ENCODE measurements at places on chromosomes 3 and 15. TPM values are rescaled to one million over a fixed set of nuclear protein-coding genes. Genes with fewer than 3 reads are reported as not detected.

GRCh38 chr15:92906020-92906419, 5.9 kb downstream of the CHD2 start:
- DNase-seq, result no peak

- DNase-seq, result no peak
These were observed 89.2 kb upstream of the RORA start for GRCh38 chr15:61318301-61318700.

- no peak for DNase-seq
These were observed 8.7 kb upstream of the FLNB start for GRCh38 chr3:57999417-58000115.

DNA sequence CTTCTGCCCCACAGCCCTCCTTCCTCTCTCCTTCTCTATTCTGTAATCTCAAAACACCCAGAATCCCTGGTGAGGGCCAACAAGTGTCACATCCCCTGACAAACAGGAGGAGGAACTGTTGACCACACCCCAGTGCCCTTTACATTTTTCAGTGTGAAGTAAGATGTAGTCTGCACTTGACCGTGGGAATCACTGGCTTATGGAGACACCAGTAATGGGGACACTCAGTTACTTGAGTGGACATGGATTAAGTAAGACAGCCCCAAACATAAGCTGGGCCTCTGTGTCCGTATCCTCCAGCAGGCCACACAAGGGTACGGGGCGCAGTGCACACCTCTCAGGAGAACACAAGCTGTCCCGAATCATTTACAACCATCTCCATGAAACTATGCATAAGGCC, 28.4 kb upstream of the LIMD1 start:
- DNase-seq, result no peak

- no peak for DNase-seq
These were observed 37.0 kb upstream of the CDCP1 start for GRCh38 chr3:45182915-45183871.

IL20RB gene
- 0.24 TPM for total RNA-seq

APOD gene
- 327 TPM for total RNA-seq

DNA sequence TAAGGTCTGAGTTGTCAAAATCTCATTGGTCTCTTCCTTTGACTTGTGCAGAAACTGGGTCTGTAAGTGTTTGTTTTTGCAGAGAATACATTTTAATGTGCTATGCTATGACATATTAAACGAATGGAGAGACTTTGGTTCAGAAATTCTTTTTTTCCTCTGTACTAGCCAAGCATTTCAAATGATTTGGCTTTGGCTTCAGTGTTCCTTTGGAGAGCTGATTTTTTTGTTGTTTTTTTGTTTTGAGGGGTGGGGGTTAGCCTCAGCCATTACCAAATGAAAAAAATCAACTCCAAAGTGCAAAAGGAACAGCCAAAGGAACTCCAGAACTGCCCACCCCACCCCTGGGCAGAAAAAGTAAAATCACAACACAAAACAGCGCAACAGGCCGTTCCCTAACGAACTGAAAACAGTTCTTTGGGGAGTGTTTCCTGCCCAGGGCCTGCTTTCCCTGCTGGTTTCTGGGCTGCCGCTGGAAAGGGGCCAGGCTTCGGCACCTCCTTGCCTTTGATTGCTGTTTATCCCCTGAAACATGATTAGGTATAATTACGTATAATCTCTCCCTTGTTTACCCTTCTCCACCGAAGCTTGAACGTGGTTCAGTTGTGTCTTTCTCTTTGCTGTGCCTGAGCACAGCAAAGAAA, 57.6 kb upstream of the NEO1 start:
- DNase-seq, result peak; percentile 41

- no peak for DNase-seq
These were observed 22.5 kb downstream of the SLC41A3 start for GRCh38 chr3:126061301-126062032.

DNA sequence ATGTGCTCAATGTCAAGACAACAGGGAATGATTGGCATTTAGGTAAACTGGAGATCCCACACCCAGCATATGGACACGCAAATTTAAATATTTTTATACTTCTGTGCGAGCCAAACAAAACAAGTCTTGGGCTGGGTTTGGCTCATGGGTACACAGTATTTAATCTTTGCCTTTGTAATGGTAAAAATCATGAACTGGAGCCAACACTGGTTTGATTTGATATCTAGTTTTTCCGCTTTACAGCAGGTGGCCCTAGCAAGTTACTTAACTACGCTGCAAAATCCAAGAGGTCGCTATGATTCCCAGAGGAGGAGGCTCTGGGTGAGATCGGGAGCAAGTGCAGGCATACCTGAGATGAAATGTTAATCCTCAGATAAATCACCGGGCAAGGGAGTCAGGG, 207.9 kb upstream of the SATB1 start:
- no peak for DNase-seq

NEK10 gene
- total RNA-seq, result 11.7 TPM

DNA sequence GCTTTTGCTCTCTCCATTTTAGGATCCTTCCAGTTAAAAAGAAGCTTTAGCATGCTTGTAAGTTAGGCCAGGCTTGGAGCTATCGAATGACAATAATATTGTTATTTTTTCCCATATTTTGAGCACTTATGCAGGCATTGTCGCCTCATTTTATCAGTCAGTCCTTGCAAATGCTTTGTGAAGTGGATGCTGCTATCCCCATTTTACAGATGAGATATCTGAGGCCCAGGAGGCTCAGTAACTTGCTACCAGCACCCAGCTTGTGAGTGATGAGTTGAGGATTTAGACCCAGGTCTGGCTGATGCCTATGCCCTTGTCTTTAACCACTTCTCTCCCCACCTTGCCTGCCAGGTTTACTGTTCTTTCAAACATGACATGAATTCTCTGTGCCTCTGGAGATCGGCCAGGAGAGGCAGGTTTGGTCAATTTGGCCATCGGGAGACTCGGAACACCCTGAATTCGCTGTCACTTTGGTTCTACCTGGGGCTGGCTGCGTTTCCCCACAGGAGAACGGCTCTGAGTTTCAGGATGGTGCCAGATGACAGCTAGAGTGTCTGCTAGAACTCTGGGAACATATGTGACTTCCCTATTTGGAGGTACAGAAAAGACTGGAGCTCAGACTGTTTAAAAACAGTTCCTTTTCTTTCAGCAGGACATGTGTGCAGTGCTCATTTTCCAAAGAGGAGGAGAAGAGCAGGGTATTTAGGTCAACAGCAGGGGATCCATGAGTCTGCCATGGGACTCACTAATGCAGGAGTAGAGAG, 25.5 kb upstream of the ZNF710 start:
- no peak for DNase-seq

Data from dorsolateral prefrontal cortex (tissue), 122 donors.